ENCODE measurements at places on chromosomes 3 and 15. TPM values are rescaled to one million over a fixed set of nuclear protein-coding genes. Genes with fewer than 3 reads are reported as not detected.

DNA sequence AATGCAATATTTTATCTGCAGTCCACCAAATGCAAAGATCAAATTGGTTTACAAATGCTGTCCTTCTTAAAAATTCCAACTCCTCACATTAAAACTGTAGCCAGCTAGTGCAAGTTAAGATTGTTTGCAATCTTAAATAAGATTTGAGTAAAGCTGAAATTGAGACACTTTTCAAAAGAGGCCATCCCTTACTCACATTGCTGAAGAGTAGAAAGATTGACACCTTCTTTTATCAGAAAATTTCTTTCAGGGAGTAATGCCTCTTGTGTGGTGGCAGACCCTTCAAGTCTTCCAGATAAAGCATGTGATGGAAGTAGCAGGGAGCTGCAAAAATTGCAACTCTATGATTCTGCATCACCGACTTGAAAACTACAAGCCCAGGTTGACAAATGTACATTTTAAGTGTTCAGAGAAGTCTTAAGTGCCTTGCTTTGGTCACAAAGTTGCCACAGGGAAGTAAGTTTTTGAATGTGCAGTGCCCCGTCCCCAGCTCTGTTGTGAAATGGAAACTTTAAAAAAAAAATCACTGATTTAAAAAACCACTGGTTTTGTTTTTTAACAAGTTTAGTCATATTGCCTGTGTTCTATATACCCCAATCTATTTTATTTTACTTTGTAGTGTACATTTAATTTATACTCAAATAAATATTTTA is 12.6 kb downstream of the CD86 start:
- H3K4me1 ChIP-seq, result peaks cover 57% of the 10 kb centered on the region
- DNase-seq, result no peak

DNA sequence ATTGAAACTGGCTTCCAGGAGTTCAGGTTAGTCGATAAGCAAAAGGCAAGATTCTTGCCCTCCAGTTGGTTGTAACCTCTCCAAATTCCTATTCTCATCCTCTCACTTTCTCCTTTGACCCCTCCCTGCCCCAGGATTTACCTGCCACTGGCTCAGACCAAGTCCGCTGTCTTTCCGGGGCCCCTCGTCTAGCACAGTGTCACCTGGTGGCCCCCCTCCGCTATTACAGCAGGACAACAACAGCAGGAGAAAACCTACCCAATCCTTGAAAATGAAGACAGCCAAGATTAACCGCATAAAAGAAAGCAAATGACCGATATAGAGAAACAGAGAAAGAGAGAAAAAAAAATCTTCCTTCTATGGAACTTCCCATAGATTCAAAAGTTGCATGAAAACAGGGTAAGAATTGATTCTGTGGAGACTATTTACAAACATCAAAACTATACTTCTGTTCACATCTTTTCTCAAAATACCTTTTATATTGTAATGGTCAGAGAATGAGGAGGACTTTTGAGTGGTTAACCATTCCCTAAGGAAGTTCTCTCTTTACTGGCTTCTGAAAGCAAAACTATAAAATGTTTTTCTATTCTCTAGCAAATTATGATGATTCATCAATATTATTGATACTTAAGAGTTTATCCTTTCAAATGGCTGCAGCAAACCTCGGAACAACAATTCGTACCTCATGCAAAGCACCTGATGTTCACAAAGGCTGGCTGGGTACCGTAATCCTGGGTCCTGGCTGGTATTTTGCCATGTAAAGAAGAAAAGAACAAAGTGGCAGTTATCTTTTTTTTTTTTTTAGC is 10.0 kb upstream of the ST8SIA2 start:
- no peak overlapping the region for H3K4me3 ChIP-seq
- H3K4me1 ChIP-seq, result no peaks in the 10 kb centered on the region
- H3K36me3 ChIP-seq, result no peaks in the 10 kb centered on the region
- DNase-seq, result no peak

- H3K27ac ChIP-seq, result no peak overlapping the region
- H3K36me3 ChIP-seq, result no peaks in the 10 kb centered on the region
Observed at GRCh38 chr15:92822216-92823144, 77.6 kb upstream of the CHD2 start.

- H3K27me3 ChIP-seq, result no peaks in the 10 kb centered on the region
- no peak for DNase-seq
- H3K36me3 ChIP-seq, result no peaks in the 10 kb centered on the region
Observed at GRCh38 chr3:111809186-111809585, 49.9 kb upstream of the PHLDB2 start.

GRCh38 chr3:181899702-181900101 is 188.0 kb downstream of the SOX2 start:
- no peaks in the 10 kb centered on the region for H3K27me3 ChIP-seq
- H3K4me3 ChIP-seq, result no peak overlapping the region
- no peak overlapping the region for H3K27ac ChIP-seq

TIMP4 gene
- not detected for total RNA-seq

IQCH gene
- 0.96 TPM for total RNA-seq

SPINK8 gene
- not detected for total RNA-seq

GRCh38 chr15:98070137-98070536 is 109.6 kb downstream of the ARRDC4 start:
- H3K4me3 ChIP-seq, result no peak overlapping the region
- H3K4me1 ChIP-seq, result no peaks in the 10 kb centered on the region

- H3K27ac ChIP-seq, result no peak overlapping the region
- no peak overlapping the region for H3K4me3 ChIP-seq
- no peaks in the 10 kb centered on the region for H3K27me3 ChIP-seq
- DNase-seq, result no peak
- no peaks in the 10 kb centered on the region for H3K36me3 ChIP-seq
Observed at GRCh38 chr15:84863565-84864443, 20.7 kb upstream of the SLC28A1 start.
